ENCODE measurements at places on chromosomes 13 and 19.

DNA sequence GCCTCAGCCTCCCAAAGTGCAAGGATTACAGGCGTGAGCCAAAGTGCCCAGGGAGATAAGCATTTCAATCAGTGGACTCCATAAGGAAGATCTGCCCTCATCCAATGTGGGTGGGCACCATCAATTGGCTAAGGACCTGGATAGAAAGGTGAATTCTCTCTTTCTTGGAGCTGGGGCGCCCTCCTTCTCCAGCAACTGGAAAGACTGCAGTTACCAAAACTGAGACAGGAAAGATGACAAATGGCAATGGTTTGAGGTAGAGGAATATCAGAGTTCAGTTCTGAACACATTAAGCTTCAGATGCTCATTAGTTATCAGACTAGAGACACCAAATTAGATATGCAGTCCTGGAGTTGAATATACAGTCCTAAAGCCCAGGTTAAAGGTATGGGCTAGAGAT is 10.5 kb upstream of the ELF1 start:
- no peak for DNase-seq

DNA sequence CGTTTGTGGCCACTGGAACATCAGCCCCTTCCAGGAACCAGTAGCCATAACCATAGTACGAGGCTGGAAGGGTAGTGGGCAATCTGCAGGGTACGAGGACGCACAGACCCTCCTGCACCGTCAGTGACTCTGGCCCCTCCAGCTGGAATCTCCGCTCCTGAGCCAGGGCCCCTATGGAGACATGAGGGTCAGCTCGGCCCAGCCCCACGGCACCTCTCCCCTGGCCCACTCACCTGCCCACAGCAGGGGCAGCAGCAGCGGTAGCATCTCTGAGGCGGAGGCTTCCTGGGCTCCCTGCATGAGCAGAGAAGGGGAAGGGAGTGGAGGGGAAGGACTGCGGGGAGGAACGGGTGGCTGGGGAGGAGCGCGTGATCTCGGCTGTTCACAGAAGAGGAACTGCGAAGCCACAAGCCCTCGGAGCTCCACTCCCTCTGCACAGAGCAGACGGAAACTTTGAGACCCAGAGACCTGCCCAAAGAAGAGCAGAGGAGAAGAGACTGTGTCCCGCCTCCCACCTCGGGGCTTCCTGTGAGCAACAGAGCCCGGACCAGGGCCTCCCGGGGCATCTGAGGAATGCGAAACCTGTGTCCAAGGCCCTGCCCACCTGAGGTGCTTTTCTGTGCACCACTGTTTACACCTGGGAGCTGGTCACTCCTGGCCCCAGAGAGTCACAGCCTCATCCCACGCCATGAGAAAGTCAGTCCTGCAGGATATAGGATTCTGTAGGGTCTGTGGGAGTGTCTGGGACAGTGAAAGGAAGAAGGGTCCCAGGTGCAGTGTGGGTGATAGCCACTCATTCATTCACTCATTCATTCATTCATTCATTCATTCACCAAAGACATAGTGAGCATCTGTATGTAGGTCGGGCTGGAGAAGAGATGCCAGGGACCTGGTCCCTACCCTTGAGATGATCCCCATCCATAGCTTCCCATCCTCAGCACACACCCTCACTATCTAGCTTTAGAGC is at the start of gene SIGLEC6:
Gene SIGLEC6, minus strand, starts transcription at position 322 of the 967 bp plus-strand sequence. Its CDS starts 22 bp downstream, at position 300.
- DNase-seq, result no peak

- DNase-seq, result no peak
Observed at GRCh38 chr19:41098762-41099161, 10.5 kb downstream of the CYP2A13 start.

- DNase-seq, result no peak
Observed at GRCh38 chr19:45059258-45059965, 16.9 kb downstream of the ZNF296 start.

DNA sequence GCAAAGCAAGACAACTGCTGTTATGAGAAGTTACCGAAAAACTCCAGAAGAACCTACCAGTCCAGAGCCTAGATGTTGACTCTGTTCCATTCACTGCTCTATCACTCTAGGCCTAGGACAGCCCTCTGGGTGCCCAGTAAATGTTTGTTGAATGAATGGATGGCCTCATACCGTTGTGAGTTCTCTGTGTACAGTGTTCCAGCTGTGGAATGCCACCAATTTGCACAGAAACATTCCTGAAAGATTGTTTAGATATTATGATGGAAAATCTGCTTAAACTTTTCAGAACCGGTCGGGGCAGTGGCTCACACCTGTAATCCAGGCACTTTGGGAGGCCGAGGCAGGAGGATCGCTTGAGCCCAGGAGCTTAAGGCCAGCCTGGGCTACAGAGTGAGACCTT is 1.3 kb upstream of the FBL start:
- DNase-seq, result no peak

DNA sequence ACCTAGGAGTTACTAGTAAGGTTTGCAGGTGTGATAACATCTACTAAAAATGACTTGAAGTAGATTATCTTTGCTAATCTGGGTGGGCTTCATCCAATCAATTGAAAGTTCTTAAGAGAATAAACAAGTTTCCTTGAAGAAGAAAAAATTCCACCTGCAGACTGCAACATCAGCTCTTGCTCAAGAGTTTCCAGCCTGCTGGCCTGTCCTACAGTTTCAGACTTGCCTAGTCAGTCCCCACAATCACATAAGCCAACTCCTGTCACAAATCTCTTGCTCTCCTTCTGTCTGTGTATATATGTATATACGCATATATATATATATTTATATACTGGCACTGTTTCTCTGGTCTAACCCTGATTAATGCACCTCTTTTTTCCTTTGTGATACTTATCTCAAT is 67.3 kb upstream of the ITM2B start:
- DNase-seq, result no peak

DNA sequence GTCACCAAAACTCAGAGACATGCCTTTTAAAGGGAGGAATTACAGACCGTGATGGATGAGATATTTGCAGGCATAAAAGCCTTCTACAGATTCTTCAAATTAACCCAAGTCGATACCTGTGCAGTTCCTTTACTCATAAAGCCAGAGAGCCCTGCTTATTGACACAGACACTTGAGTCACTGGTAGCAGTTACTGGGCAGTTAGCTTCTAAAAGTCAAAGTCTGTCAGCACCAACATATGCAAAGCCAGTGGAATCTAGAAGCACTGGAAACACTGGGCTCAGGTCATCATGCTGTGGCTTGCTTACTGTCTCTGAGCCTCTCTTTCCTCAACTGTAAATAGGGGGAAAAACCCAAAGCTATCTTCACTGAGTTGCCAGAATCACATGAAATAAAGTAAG is 25.7 kb upstream of the LRCH1 start:
- no peak for DNase-seq

DNA sequence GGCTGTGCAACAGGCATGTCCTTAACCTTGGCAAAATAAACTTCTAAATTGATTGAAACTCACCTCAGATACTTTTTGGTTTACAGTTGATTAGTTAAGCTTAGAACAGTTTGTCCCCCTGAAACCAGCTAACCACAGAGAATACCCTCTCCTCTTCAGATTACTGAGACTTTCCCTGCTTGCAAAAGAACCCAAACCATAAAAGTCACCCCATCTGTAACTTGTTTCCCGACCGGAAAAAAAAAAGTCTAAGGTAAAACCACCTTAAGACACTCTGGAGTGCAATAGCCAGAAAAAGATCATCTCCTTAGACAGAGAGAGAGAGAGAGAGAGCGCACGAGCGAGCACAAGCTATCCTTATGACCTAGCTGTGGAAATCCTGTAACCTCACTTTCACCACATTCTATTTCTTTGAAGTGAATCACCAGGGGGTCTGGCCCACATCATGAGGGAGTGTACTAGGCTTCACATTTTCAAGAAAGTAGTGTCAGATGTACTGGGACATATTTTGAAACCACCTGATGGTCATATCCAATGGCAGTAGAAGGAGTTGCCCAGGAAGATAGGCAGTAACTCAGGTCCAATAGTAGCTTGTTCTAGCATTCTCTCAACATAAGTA is 11.1 kb upstream of the GTF2F2 start:
- DNase-seq, result no peak

GRCh38 chr19:55447421-55448174 is 4.5 kb upstream of the SHISA7 start:
- DNase-seq, result no peak

DNA sequence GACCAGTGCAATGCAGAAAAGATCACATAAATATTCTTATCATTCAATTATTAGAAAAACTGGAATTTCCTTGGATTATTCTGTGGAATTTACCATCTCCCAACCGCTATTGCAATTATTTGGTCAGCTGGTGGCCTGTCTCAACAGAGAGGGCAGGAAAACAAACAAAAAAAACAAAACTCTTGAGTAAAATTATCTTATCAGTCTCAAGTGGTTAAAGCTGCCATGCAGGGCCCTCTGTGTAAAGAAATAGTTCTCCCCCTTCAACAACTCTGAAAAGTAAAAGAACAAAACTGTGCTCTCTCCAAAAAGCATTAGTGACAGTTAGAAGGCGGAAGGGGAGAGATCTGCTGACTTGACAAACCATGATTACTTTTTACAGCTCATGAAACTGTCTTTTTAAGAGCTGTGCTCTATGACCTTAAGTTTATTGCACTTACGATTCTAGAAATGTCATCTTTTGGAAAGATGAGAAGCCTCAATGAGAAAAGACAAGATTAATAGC is 152.3 kb downstream of the DLEU7 start:
- peak; percentile 45 for DNase-seq

- DNase-seq, result no peak
Observed at GRCh38 chr19:13281567-13282291, 131.5 kb downstream of the IER2 start.

DNA sequence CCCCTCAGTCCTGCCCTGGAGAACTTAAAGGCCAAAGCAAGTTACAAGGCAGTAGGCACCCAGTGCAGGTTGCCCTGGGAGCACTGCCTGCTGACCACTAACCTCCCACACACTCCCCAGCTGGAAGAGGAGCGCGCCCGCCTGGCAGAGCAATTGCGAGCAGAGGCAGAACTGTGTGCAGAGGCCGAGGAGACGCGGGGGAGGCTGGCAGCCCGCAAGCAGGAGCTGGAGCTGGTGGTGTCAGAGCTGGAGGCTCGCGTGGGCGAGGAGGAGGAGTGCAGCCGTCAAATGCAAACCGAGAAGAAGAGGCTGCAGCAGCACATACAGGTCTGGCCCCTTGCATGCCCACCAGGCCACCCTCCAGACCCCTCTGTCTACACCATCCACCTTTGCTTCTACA is 61.1 kb downstream of the KCNC3 start:
- no peak for DNase-seq

GRCh38 chr19:1156305-1156801 is 17.7 kb downstream of the SBNO2 start:
- DNase-seq, result no peak

- no peak for DNase-seq
Observed at GRCh38 chr13:109156181-109156935, 526.9 kb downstream of the MYO16 start.

GRCh38 chr19:56110515-56111448 is 10.3 kb downstream of the ZNF787 start:
- no peak for DNase-seq

- DNase-seq, result no peak
Observed at GRCh38 chr19:53172889-53173288, 14.0 kb upstream of the ZNF347 start.

DNA sequence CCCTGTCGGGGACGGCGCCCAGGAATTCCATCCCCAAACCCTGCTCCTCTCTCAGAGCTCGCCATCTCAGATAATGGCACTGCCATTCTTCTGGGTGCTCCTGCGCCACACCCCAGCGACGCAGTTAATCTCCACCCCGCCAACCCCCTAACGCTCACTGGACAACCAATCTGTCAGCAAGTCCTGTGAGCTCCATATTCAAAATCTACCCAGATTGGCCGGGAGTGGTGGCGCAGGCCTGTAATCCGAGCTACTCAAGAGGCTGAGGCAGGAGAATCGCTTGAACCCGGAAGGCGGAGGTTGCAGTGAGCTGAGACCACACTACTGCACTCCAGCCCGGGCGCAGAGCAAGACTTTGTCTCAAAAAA is 18.6 kb downstream of the FCGBP start:
- no peak for DNase-seq

GRCh38 chr13:100904293-100904976 is 229.8 kb upstream of the TMTC4 start:
- DNase-seq, result no peak

- DNase-seq, result no peak
Observed at GRCh38 chr13:45715351-45715750, 13.2 kb downstream of the CBY2 start.

GRCh38 chr19:7851623-7852500 is 21.8 kb downstream of the EVI5L start:
- no peak for DNase-seq

- DNase-seq, result no peak
Observed at GRCh38 chr19:23789246-23789645, 30.6 kb upstream of the ZNF681 start.
